ENCODE measurements at places on chromosomes 4 and X. TPM values are rescaled to one million over a fixed set of nuclear protein-coding genes. Genes with fewer than 3 reads are reported as not detected.

PALLD gene
- total RNA-seq, result 33.5 TPM

PAGE4 gene
- not detected for total RNA-seq

SMS gene
- total RNA-seq, result 158 TPM

PTCHD1 gene
- not detected for total RNA-seq

POU3F4 gene
- total RNA-seq, result not detected

MAP3K15 gene
- 3.4 TPM for total RNA-seq

ITIH6 gene
- total RNA-seq, result not detected

SCML2 gene
- total RNA-seq, result 4.8 TPM

PF4V1 gene
- total RNA-seq, result not detected

CDX4 gene
- not detected for total RNA-seq

LEF1 gene
- 0.58 TPM for total RNA-seq

MTNR1A gene
- not detected for total RNA-seq

NPY1R gene
- total RNA-seq, result 1.3 TPM

IQSEC2 gene
- total RNA-seq, result 8.5 TPM

TRPC5OS gene
- total RNA-seq, result not detected

GPR173 gene
- 2.2 TPM for total RNA-seq

AMTN gene
- not detected for total RNA-seq

Measured in PC-3 (cell line).